ENCODE measurements at places on chromosomes 12 and 14. TPM values are rescaled to one million over a fixed set of nuclear protein-coding genes. Genes with fewer than 3 reads are reported as not detected.
A peak's percentile ranks its signal among the peaks of the same experiment; 100 is the strongest.

DNA sequence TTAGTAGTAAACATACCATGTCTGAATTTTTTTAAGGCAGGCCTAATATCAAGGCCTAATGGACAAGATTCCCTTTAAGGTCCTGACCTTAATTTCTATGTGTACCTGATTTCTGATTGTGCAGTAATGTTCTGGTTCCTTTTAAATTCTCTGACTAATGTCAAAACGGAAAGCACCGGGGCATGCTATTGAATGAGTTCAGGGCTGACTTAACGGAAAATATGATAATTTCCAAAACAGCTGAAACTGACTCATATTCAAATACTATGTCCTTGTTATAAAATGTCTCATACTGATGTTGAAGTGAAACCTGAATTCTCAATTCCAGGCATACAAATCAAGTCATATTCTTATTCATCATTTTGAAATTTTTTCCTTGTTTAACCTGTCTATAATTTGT is 6.7 kb downstream of the TAS2R43 start:
- H3K4me1 ChIP-seq = no peaks in the 10 kb centered on the region
- no peak overlapping the region for H3K27ac ChIP-seq
- peaks cover 14% of the 10 kb centered on the region for H3K36me3 ChIP-seq

- no peak for DNase-seq
- peaks cover 37% of the 10 kb centered on the region for H3K4me1 ChIP-seq
- no peak overlapping the region for H3K27ac ChIP-seq
- no peaks in the 10 kb centered on the region for H3K27me3 ChIP-seq
These were observed 32.6 kb downstream of the MLXIP start for GRCh38 chr12:122111089-122111641.

CDK4 gene
- 146 TPM for total RNA-seq

IAPP gene
- total RNA-seq = not detected

MYH6 gene
- total RNA-seq = not detected

KRT81 gene
- 0.29 TPM for total RNA-seq

SLC17A8 gene
- total RNA-seq = not detected

- no peak overlapping the region for H3K27ac ChIP-seq
- no peak overlapping the region for H3K4me3 ChIP-seq
- H3K36me3 ChIP-seq = peaks cover 7% of the 10 kb centered on the region
- no peaks in the 10 kb centered on the region for H3K27me3 ChIP-seq
- H3K4me1 ChIP-seq = no peaks in the 10 kb centered on the region
These were observed 25.9 kb upstream of the CRIP2 start for GRCh38 chr14:105448706-105449111.

DNA sequence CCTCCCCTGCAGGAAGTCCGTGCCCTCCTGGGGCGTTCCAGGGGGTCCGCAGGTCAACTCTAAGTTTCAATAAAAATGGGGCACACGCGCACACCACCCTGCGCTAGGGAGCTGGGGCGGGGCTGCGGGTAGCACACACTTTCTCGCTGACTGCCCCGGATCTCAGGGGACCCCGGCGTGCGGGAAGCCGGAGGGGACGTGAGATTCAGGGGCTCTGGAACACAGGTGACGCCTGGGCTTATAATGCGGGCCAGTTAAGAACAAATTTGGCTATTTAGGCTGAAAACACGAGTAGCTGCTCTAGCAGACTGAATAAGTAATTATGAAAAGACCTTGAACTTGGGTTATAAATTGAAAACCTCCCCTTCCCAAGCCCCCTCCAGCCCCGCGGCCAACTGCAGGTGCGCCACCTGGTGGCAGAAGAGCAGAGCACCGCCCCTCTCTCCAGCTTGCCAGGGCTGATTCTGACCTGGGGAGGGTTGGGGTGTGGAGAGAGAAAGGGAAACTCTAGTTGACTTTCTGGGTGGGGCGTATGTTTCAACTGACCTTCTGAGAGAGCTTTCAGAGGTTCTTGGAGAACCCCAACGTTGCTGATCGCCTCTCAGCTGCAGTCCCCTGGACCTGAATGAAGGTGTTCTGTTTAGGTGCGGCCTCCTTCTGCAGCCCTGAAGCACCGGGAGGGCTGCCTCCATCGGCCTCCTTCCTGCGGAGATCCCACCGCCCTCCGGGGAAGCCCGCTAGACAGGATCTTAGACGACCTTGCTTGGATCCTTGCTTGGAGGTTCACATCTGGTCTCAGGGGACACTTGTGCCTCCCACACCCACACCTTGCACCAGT is 118.4 kb upstream of the EVL start:
- H3K27ac ChIP-seq = no peak overlapping the region
- H3K4me3 ChIP-seq = no peak overlapping the region
- peaks cover 15% of the 10 kb centered on the region for H3K27me3 ChIP-seq
- H3K4me1 ChIP-seq = peaks cover 9% of the 10 kb centered on the region

NR1H4 gene
- not detected for total RNA-seq

- H3K36me3 ChIP-seq = peaks cover 2% of the 10 kb centered on the region
- H3K4me1 ChIP-seq = no peaks in the 10 kb centered on the region
- no peak overlapping the region for H3K4me3 ChIP-seq
- no peak overlapping the region for H3K27ac ChIP-seq
- H3K27me3 ChIP-seq = no peaks in the 10 kb centered on the region
These were observed 214.7 kb upstream of the GARIN2 start for GRCh38 chr14:66974397-66975025.

DNA sequence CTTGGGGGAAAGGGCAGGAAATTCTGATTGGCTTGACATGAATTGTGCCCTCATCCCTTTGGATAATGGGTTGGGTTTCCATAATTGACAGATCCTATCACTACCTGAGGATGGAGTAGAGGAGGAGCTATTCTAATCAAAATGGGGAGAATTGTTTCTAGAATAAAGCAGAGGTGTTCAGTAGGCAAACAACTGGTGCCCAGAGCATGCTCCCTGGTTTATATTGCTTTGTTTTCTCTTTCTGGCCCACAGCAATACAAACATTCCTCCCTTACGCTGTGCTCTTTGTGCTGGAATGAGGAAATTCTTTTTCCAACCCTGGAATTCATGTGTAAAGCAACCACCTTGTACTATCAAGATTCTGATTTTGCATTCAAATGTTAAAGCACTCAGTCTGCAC is 147.4 kb downstream of the RASSF9 start:
- no peak overlapping the region for H3K27ac ChIP-seq
- H3K4me3 ChIP-seq = no peak overlapping the region
- no peaks in the 10 kb centered on the region for H3K27me3 ChIP-seq

DAO gene
- total RNA-seq = not detected

DNA sequence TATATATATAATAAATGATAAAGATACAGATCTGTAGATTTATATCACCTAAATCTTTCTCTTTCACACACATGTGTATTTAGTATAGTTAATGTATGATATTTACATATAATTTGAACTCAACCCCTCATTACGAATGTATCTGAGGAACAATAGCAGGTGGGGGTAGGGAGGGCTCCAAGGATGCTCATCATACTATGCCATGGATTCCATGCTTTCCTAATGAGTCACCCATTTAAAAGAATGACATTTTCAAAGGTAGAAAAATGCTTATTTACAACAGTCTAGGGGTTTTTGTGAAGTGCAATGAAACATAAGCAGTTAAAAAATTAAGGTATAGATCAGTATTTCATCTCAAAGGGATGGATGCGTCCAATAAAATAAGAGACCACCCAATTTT is 181.6 kb downstream of the SOX5 start:
- no peak overlapping the region for H3K4me3 ChIP-seq
- H3K36me3 ChIP-seq = no peaks in the 10 kb centered on the region
- no peak overlapping the region for H3K27ac ChIP-seq
- no peaks in the 10 kb centered on the region for H3K4me1 ChIP-seq

PTPRO gene
- 2.6 TPM for total RNA-seq

SDR9C7 gene
- total RNA-seq = not detected

SAMD15 gene
- total RNA-seq = 0.40 TPM

DNA sequence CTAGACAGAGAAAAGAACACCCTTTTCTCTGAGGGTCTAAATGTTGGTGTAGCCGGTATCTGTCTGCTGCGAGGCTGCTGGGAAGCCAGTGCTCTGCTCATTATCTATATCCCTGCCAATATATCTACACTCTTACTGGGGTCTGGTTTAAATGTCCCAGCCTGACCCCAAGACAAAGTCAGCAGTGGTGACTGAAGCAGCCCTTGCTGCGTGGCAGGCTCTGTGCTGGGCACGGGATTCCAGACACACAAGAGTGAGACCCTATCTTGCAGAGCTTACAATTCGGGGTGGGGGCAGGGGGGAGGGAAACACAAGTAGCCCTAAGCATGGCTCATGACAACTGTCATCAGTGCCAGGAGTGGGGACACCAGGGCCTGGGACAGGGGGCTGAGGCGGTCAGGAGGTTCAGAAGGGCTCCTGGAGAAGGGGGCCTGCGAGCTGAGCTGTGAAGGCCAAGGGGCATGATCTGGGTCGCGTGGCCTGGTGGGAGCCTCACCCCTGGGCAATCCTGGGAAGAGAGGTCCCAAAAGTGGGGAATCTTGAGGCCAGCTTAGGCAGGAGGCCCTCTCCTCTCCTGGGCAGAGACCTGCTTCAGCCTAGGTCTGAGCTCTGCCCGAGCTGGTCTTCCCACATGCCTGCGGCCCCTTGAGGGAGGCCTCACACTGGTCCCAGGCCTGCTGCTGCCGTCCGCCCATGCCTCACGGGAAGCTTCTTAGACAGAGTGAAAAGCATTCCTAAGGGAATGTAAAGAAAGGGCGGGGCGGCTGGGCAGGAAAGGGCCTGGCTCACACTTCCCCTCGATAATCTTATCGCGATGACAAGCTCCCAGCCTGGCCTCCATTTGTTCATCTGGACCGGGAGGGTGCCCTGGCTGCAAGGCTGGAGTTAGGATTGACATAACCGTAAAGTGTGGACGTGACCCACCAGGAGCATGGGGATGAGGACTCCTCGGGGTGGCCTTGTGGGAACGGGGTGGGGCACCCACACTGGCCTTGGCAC is 7.3 kb upstream of the RCOR1 start:
- no peaks in the 10 kb centered on the region for H3K36me3 ChIP-seq
- H3K27me3 ChIP-seq = peaks cover 2% of the 10 kb centered on the region
- H3K4me3 ChIP-seq = no peak overlapping the region
- H3K27ac ChIP-seq = no peak overlapping the region
- H3K4me1 ChIP-seq = no peaks in the 10 kb centered on the region

DNA sequence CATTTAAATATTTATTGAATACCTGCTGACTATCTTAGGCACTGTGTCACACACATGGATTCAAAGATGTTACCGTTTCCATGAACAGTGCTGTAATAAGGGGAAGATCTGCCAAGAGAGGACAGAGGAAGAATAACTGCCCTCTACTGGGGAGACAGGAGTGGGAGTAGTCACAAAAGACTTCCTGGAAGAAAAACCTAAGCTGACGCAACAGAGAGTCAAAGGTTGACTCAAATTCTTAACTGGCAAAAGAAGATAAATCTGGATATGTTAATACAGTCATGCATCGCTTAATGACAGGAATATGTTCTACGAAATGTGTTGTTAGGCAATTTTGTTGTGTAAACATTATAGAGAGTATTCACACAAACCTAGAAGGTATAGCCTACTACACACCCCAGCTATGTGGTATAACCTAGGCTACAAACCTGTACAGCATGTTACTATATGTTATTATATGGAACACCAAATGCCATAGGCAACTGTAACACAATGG is 51.5 kb downstream of the DCAF5 start:
- peaks cover 12% of the 10 kb centered on the region for H3K36me3 ChIP-seq
- DNase-seq = peak; percentile 28
- H3K4me3 ChIP-seq = no peak overlapping the region
- no peaks in the 10 kb centered on the region for H3K27me3 ChIP-seq

KRT5 gene
- total RNA-seq = not detected

- H3K27me3 ChIP-seq = no peaks in the 10 kb centered on the region
- H3K4me3 ChIP-seq = no peak overlapping the region
- peaks cover 16% of the 10 kb centered on the region for H3K36me3 ChIP-seq
- H3K4me1 ChIP-seq = peaks cover 41% of the 10 kb centered on the region
- peak overlapping the region; percentile 6 for H3K27ac ChIP-seq
These were observed 92.7 kb downstream of the ITPK1 start for GRCh38 chr14:93023039-93023438.

ADCK1 gene
- total RNA-seq = 3.3 TPM

FGF6 gene
- total RNA-seq = not detected

TPPP2 gene
- not detected for total RNA-seq

C12orf60 gene
- 1.5 TPM for total RNA-seq

DNA sequence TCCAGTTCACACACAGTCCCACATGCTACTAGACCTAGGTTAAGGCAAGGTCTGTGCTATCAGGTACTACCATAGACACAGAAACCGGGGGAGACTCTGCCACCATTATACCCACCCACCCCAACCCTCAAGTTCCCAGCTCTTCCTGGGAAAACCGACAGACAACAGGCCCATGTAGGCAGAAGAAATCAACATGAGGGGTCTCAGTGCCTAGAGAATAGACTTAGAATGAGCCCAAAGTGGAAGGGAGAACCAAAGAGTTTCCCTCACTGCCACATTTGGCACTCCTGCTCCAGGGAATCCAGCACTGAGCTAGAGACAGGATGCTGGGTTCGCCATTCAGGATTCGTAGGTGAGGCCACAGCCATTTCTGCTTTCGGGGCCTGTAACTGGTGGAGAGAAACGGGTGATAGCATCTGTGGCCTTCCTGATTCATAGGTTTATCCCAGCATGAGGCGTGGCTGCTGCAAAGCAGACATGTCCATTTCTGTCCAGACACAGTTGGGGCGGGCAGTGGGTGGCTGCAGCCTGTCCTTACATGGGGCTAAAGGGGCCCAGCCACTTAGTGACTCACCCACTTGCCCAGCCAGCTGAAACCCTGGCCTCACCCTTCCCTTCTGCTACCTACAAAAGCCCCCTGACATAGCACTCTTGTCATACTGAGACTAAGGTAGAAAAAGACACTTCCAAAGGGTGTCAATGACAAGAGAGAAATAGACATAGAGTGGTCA is 69.4 kb downstream of the IRF2BPL start:
- peaks cover 93% of the 10 kb centered on the region for H3K4me1 ChIP-seq
- no peak overlapping the region for H3K4me3 ChIP-seq
- no peak for DNase-seq
- no peaks in the 10 kb centered on the region for H3K27me3 ChIP-seq
- H3K27ac ChIP-seq = peak overlapping the region; percentile 92

EXOC3L4 gene
- not detected for total RNA-seq

DNA sequence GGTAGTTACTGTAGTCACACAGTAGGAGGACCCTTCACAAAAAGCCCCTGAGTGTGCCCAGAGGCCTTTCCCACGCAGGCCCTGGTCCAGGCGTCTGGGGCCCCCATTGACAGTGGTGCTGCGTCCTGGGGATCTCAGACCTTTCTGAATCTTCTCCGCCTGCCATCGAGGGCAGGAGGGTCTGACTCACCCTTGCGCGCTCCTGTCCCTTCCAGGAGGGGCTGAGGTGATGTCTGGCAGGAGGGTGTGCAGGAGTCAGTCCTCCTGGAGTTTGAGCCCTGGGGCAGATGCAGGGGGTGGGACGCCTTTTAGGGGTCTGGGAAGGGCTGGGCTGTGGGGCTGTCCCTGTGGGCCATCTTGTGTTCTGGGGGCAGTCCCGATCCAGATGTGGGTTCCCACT is 386.8 kb downstream of the TMEM121 start:
- peaks cover 4% of the 10 kb centered on the region for H3K4me1 ChIP-seq
- no peaks in the 10 kb centered on the region for H3K36me3 ChIP-seq
- no peak overlapping the region for H3K4me3 ChIP-seq
- no peak overlapping the region for H3K27ac ChIP-seq
- DNase-seq = no peak
